Mucosa of gallbladder (tissue), 1 donor: ENCODE measurements at places on chromosomes 1 and 21. TPM values are rescaled to one million over a fixed set of nuclear protein-coding genes. Genes with fewer than 3 reads are reported as not detected.

GRCh38 chr1:43802356-43802980 is 95.1 kb downstream of the ST3GAL3 start:
- no peak for DNase-seq

DNA sequence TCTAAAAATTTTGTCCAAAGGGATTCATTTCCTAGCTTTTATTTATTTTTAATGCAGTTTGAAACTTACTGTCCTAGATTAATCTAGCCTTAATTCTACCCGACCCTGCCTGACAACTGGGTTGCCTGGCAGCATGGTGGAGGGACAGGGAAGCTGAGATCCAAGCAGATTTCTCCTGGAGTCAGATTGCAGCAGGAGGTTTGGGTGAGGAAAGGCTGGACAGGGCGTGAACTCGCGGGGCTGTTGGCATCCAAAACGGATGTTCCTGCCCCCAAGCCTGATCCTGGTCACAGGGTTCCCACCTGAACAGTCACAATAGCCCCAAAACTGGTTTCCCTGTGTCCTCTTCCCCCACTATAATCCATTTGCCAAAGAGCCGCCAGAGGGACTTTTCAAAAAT is 23.2 kb downstream of the TCEA3 start:
- DNase-seq = no peak

- DNase-seq = no peak
Measured at GRCh38 chr21:27511233-27511632, 544.3 kb upstream of the ADAMTS5 start.

GRCh38 chr1:196160066-196160795 is 448.0 kb downstream of the KCNT2 start:
- no peak for DNase-seq

DNA sequence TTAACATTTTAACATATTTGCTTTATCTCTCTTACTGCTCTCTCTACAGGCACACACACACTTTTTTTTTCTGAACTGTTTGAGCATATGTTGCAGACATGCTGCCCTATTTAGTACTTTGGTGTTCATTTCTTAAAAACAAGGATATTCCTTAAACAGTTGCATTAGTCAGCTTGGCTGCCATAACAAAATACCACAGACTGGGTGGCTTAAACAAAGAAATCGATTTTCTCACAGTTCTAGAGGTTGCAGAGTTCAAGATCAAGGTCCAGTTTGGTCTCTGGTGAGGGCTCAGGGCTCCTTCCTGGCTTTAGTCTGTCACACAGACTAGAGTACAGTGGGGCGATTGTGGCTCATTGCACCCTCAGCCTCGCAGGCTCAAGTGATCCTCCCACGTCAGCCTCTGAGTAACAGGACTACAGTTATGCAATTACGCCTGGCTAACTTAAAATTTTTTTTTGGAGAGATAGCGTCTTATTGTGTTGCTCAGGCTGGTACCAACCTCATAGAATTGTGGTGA is 46.7 kb downstream of the RPRD2 start:
- DNase-seq = peak; percentile 72

DNA sequence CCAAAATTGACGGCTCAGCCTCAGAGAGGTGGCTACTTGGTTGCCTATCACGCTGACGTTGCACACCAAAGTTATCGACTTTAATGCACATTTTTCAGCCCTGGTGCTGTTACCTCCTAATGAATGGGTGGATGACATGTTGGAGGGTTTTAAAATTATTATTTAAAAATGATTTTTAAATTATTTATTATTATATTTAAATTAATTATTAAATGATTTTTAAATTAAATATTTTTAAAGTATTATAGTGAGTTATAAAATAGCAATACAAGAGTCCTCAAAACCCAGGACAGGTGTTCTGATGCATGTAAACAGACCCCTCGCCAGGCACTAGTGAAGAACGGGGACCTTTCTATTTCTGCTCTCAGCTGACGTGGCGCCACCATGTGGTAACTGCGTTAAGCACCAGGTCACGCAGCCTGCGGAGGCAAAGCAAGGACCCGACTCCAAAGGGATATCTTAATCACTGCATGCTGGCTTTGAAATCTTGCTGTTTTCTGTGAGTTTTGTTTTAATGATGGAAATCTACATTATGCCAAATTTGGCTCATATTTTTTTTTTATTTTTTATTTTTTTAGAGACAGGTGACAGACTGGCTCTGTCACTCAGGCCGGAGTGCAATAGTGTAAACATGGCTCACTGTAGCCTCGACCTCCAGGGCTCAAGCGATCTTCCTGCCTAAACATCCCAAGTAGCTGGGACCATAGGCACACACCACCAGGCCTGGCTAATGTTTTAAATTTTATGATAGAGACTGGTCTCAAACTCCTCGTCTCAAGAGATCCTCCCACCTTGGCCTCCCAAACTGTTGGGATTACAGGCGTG is 22.6 kb downstream of the CASP9 start:
- DNase-seq = peak; percentile 35

DNA sequence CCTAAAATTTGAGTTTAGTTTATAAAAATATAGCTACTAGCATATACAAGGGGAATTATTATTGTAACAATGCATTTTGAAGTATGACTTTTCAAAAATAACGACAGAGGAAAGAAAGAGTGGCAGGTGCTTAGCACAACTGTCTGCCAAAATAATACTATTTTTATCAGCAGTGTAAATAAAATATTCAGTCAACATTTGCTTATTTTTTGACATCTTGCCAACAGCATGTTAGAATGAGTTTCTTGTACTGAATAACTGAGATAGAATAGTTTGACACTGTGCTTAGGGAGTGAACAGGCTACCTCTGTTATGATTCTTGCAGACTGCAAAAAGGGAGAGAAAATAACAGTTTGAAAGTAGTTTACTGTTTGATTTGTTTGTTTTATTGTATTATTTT is 909.8 kb downstream of the BRINP3 start:
- DNase-seq = no peak

- DNase-seq = no peak
Measured at GRCh38 chr1:186187601-186188000, 187.5 kb downstream of the TPR start.

- no peak for DNase-seq
Measured at GRCh38 chr1:170402476-170403311, 129.3 kb upstream of the GORAB start.

Gene TNN
- 3.6 TPM for total RNA-seq

GRCh38 chr1:89781494-89782126 is 39.2 kb upstream of the LRRC8D start:
- DNase-seq = no peak

DNA sequence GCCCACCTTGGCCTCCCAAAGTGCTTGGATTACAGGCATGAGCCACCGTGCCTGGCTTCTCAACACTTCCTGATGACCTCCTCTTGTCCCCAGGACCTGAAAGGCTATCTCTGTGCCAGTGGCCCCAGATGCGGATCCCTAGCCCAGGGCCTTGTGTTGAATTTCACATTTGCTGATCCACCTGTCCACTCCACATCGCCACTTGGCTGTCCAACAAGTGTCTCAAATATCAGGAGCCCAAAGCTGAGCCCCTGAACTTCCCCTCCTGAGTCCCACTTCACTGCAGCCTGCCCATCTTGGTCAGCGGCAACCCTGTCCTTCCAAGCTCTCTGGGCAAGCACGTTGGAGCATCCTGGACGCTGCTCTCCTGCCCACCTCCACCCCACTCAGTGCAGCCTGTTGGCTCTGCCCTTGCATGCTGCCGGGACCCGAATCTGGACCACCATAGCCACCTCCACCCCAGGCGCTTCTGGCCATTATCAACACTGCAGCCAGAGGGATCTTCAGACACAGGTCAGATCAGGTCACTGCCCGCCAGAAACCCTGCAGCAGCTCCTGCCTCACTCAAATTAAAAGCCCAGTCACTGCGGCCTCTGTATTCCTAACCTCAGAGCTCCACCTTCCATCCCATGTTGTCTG is 352.5 kb upstream of the VAMP3 start:
- DNase-seq = peak; percentile 8

GRCh38 chr1:37493336-37494098 is 19.1 kb downstream of the ZC3H12A start:
- DNase-seq = no peak

DNA sequence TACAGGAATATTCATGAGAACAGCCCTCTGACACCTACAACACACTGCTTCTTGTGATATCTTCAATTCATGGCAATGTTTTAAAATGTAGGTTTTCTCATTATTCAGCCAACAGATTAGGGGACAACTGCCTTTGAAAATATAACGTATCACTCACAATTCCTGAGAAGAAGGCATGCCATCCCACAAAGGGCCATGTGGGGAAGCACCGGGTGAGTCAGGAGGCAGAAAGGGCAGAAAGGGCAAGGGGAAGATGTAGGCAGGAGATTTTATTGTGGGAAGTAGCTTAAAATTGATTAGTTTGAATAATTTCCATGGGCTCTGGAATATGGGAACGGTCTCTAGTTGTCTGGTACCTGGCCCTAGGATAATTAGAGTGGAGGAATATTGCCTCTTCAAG is 165.7 kb downstream of the HHIPL2 start:
- DNase-seq = no peak

Gene CELA2B
- 0.35 TPM for total RNA-seq

DNA sequence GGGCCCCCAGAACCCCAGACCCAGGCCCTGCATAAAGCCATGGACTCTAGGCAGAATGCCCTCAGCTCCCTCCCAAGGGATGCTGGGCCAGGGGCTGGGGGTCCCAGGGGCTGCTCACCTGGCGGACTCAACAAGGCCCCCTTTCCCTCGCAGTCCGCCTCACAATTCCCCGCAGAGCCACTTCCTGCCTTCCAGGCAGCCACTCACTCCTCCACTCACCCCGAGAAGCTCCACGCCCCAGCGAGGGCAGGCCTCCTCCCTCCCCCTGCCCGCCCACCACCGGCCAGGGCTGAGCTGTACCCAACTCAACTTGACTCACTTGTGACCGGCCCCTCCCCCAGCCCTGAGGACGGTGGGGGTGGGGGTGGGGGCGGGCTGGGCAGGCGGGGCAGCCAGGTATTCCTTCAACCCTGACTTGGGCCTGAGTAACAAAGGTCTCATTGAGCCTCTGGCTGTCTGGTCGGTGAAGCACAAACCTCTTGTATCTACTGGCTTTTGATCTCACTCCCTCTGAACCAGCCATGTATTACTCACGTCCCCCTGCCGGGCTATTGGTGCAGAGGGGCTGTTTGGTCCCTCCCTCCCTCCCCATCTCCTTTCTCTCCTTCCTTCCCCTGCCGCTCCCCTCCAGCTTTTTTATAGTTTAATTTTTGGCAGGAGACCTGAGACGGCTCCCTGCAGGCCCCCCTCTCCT is 5.9 kb downstream of the BLACAT1 start:
- DNase-seq = peak; percentile 63

GRCh38 chr1:239947801-239948200 is 143.9 kb upstream of the FMN2 start:
- DNase-seq = no peak

Gene TNFRSF9
- total RNA-seq = 0.35 TPM

- DNase-seq = no peak
Measured at GRCh38 chr1:231178970-231179369, 17.1 kb downstream of the TRIM67 start.

Gene KAZN
- 10.2 TPM for total RNA-seq

DNA sequence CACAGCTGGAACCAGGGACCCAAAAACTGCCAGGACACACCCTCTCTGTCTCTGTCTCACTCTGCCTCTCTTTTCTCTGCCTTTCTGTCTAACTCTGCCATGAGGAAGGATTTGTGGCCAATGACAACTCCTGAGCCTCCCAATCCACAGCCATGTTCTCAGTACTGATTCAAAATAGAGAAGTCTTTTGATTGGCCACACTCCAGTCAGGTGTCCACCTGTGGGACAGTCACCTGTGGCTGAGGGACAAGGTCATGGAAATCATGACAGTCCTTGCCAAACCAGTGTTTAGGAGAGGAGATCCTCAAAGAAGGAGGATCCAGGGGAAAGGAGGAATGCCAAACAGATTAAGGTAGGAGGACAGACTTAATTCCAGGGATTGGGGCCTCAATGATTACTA is 15.8 kb downstream of the TINAGL1 start:
- DNase-seq = no peak

GRCh38 chr1:148362626-148363438 is 120.3 kb downstream of the PPIAL4G start:
- peak; percentile 51 for DNase-seq

DNA sequence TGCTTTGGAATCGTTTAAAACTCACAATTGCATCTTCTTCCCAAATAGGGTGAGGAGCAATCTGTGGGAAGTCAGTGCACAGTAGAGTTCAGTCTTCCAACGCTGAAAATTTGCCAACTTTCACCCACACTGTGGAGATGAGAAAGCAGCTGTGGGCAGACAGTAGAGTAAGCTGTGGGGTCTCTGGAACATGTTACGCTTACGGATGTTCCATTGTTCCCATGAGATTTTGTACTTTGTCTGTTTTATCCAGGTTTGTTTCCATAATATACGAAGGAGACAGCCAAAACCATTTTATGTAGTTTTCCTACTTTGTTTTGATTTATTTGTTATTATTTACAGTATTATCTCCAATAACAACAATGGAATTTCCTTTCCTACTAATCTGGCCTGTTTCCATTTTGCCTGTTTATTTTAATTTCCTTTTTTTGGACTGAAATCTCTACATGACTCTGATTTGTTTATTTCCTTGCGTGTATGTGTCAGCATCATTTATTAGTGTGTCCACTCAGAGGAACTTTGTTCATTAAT is 65.1 kb upstream of the RGL1 start:
- DNase-seq = no peak

DNA sequence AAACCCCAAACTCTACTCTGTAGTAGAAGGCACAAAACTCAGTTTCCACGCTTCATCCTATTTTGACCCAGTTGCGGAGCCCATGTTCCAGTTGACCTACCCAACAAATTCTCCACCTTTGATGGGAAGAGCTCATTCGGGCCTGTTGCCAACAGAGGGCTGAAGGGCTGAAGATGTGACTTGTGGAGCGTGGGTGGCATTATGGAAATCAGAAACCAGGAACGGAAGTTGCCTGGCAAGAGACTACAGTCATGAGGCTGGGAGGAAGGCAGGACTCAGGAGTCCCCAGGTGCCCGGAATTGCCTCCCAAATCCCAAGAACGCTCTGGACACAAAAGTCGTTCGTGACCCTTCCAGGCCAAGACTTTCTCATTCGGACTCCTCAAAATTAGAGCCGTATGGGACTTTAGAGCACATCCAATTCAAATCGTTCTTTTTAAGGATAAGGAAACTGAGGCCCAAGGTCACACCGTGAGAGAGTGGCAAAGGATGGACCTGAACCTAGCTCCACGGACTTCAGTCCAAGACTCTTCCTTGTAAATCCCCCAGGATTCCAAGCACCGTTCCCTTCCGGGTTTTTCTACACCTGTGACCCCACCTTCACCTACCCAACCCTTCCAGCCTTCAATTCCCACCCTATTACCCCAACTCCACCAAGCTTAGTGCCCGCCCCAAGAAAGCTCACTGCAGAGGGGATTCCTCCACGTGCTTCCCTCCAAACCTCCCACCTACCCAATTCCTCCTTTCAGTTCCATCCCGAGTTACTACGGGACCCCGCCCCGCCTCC is 739 bp downstream of the SMG5 start:
- DNase-seq = peak; percentile 38

DNA sequence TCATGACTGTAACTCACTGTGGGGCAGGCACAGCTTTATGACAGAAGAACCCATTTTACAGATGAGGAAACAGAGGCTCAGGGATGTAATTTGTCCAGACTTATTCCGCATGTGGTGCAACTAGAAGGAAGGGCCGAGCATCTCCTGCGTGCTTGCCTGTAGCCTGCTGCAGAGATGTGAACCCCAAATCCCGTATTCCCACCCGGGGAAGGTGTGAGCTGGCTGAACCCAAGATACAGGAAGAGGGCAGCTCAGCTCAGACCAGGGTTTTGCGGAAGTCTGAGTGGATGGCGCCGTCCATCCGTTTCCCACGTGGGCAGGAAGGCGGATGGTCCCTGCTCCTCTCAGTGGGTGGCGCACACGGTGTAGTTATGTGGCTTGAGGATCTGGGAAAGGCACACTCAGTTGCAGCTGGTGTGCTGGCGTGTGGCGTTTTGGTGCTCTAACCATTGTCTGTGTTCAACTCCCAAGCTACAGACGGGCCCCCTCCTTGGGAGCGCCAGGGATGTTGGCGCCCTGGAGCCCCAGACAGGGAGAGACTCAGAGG is 1.2 kb downstream of the CROCC start:
- DNase-seq = no peak
